ENCODE measurements at places on chromosomes 12 and 14.
A peak's percentile ranks its signal among the peaks of the same experiment; 100 is the strongest.

DNA sequence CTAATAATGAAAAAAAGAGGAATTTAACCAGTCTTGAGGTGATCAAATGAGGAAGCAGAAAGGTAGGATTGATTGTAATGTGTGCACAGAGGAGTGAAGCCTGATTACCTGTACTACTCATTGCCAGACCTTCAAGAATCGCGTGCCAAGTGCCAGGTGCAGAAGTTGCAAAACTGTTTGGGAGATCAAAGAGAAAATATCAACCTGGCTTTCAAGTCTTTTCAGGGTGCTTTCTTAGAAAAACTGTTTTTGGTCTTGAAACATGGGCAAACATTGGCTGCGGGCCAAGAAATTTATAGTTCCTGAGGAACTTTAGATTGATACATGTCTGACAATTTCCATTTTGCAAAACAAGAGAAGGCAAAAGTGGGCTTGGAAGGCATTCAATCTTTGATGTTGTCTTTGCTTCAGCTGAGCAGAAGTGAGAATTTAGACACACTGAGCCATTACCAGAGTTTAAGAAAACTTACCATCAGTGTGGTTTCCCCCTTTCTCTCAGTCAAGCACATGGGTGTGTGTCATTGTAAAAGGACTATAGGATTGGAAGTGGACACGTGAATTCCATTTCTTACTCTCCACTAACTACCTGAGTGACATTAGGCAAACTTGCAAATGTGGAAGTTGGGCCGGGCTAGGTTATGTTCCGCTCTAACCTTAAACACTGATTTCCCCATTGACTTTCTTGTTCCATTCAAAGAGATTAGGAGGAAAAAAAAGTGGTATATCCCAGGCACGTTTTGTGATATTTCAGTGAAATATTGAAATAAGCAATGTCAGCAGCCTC, 486.2 kb downstream of the DIO2 start:
- DNase-seq = no peak

DNA sequence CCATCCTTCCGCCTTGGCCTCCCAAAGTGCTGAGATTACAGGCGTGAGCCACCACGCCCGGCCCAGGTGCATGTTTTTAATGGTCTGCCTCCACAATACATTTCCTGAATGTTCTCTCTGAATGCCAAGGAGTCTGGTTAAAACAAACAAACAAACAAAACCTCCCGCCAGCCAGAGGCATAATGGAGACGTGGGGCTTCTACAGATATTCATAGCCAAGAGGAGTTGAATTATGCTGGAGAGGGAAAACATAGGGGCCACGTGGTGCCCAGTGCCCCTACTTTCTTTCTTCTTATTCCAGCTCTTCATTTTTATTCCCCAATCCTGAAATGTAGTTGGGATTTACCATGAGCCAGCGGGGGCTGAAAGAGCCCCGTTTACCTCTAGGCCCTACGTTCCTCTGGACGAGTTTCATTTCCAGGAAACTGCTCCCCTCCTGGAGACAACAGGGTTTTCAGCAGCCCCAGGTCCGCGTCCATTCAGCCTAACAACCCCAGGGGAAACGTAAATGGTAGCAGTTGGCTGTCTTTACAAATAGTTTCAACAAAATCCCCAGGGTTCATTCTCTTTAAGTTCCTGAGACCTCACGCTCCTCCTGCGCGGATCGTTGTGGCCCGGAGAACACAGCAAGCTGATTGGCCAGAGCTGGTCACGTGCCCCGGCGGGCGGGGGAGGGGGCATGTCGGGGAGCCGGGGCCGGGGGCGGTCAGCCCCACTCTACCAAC, 108.5 kb upstream of the ESRRB start:
- DNase-seq = peak; percentile 62

DNA sequence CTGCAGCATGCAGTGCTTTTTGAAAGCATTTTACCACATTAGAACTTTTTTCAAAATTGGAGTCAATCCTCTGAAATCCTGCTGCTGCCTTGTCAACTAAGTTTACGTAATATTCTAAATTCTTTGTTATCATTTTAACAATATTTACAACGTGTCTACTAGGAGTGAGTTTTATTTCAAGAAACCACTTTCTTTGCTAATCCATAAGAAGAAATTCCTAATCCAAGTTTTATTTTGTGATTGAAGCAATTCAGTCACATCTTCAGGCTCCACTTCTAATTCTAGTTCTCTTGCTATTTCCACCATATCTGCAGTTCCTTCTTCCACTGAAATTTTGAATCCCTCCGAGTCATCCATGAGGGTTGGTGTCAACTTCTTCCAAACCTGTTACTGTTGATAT, 25.4 kb downstream of the PRORP start:
- DNase-seq = no peak

- DNase-seq = peak; percentile 84
These were observed 110.0 kb downstream of the CCDC60 start for GRCh38 chr12:119444462-119445044.

DNA sequence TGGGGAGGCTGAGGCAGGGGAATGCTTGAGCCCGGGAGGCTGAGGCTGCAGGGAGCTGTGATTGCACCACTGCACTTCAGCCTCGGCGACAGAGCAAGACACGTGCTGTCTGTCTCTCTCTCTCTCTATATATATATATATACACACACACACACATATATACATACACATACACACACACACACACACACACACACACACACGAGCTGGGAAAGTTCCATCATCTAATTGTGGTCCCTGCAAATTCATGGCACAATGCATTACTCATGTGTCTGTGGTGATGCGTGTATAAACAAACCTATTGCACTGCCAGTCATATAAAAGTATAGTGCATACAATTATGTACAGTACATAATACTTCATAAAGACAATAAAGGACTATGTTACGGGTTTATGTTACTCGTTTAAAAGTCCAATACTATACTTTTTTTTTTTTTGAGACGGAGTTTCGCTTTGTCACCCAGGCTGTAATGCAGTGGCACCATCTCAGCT, 36.6 kb downstream of the WDR89 start:
- DNase-seq = no peak

- DNase-seq = no peak
These were observed 637.7 kb upstream of the TMEM132C start for GRCh38 chr12:127629066-127629820.

GRCh38 chr12:29625359-29625953, 128.0 kb upstream of the OVCH1 start:
- DNase-seq = no peak

GRCh38 chr12:129049917-129050316, 196.6 kb downstream of the GLT1D1 start:
- no peak for DNase-seq

DNA sequence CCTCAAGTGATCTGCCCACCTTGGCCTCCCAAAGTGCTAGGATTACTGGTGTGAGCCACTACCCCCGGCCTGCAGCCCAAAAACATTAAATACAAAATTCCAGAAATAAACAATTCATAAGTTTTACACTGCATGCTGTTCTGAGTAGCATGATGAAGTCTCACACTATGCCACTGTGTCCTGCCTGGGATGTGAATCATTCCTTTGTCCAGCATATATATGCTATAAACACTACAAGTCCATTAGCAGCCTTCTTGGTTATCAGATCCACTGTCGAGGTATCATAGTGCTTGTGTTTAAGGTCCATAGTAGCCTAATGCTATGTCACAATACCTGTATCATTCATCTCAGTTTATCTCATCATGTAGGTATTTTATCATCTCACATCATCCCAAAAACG, 15.9 kb downstream of the INTS13 start:
- DNase-seq = no peak

GRCh38 chr12:84079626-84080025, 833.0 kb downstream of the SLC6A15 start:
- no peak for DNase-seq

- DNase-seq = no peak
These were observed 4.5 kb downstream of the KRT77 start for GRCh38 chr12:52698651-52699340.

GRCh38 chr12:71849109-71849851, 9.7 kb downstream of the TBC1D15 start:
- no peak for DNase-seq

GRCh38 chr12:121444842-121445202, 44.9 kb downstream of the RNF34 start:
- DNase-seq = no peak

DNA sequence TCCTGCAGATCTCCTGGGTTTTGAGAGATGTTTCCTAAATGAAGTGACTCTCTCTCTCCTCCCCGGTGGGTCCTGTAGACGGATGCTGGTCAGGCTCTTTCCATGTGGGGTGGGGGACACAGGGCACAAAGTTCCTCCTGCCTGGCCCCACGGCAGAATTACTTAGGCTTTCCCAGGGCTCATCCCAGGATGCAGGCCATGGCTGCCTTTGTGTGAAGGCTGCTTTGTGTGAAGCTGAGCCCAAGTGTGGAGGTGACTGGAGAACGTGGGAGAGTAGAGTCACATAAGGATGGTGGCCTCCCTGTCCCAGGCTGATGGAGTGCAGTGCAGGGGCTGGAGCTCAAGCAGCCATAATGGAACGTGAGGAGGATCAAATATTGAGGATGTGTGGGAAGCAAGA, 200.2 kb downstream of the ADGRD1 start:
- no peak for DNase-seq

GRCh38 chr14:31927348-31927832, 149.7 kb upstream of the ARHGAP5 start:
- DNase-seq = no peak

DNA sequence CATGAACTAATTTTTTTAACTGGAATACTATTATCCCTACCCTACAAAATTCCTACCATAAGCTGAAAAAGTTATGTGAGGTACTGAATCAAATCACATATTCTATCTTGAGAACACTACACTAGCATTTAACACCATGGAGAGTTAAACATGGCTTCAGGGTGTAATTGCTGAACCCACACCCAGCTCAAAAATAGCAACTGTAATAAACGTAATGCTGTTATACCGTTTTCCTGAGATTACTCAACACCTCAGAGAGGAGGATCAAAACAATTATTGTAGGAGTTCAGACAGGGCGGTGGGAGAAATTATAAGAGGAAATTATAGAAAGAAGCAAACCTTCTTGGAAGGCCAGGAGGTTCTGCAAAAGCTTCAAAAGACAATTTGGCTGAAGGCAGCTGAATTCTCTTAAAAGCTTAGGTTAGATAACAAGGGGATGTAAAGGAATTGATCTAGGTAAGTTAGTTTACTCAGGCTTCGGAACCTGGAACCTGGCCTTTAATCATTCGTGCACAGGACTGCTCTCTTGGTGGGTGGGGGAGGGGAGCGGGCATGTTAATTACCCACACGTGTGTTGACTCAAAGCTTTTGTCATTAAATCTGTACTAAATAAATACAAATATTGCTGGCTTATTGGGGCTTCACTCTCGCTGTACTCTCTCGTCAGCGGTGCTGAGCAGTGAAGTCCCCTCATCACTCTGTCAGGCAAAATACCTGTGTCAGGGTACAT, 12.1 kb upstream of the IPO8 start:
- no peak for DNase-seq

- no peak for DNase-seq
These were observed 26.6 kb downstream of the JKAMP start for GRCh38 chr14:59510966-59511365.

DNA sequence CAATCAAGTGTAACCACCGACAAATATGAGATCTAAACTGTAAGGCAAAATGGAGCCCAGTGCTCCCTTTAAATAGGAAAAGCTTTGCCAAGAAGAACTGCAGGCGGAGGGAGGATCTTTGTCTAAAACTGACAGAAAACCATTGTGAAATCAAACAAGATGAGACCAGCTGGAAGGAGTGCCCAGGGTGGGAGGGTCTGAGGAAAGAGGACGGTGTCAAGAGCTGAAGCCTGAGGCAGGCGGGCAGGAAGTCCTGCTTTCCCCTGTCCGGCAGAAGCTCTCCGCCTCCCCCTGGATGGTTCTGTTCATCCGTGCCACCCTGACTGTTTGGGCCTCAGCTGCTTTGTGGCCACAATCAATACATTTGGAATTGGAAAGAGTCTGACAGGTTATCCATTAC, 37.5 kb downstream of the CDC42BPB start:
- no peak for DNase-seq

DNA sequence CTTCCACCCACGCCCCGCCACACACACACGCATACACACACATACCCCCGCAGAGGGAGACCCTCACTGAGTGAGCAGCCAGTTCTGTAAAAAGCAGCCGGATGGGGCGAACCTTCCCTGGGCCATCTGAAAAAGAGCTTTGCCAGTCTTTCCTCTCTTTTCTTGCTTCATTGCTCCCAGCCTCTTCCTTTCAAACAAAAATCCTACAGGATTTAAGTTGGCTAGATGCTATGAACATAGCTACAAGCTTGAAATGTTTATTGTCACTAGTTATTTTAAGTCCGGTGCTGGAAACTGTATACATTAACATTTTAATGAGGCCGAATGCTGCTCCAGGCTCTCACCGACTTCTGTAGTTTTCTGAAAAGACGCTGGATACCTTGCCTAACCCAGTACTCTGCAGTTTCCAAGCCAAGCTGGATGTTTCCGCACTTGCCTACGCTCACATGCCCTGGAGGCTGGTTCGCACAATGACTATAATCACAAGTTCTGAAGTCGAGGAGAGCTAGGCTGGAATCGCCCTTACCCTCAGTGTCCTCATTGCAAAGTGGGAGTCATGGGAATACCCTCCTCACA, 39.2 kb downstream of the LTBP2 start:
- no peak for DNase-seq

DNA sequence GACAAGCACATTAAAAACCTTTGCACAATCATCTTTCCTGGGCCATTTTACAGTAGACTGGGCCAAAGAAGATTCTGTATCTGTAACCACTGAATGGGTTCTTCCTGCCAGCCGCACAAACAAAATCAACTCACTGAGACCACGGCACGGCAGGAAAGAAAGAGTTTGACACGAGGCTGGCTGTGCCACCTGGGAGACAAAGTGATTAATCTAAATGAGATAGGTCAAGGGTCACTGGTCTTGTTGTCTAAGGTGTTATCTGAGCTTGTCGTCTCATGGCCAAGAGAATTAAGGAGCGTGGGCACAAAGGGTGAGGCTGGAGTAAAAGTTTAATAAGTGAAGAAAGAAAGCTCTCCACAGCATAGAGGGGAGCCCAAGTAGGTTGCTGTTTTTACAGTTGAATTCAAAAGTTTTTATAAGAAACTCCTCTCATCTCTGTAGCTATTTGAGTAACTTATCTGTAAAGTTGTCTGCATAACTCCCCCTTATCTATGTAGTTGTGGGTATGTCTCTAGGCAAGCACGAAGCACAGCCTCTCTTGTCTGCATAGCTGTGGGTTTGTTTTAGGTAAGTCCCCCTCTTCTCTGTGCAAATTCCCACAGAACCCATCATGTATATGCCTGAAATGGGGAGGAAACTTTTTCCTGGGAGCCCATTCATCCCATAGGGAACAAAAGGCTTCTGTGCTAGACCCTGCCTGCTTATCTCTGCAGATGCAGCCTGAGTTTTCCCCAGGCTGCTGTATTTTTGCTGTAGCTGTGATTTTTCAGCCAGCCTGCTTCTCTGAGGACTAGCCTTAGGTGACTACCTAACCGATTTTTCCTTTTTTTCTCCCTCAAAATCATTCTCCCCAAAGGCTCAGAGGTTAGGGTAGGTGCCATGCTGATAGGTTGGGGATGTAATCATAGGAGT, 1314.6 kb upstream of the TMEM132C start:
- DNase-seq = no peak
